ENCODE measurements at places on chromosomes 2 and 18.

DNA sequence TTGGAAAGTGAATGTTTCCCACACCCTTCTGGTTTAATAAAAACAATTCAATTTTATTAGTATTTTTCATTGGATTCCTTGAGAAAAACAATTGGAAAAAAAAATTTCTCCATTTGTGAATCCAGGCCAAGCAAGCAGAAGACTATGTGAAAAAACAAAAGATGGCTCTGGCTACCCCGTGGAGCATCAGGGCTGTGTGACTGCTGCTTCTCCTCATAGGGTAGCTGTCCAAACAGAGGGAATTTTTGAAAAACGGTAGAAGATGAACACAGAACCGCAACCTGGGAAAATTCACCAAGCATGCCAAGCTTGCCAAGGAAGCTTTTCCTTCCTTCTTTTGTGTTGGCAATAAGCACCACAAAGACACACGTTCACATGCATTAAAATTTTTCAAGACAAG, 71.3 kb upstream of the ACVR2A start:
- no peak for DNase-seq

DNA sequence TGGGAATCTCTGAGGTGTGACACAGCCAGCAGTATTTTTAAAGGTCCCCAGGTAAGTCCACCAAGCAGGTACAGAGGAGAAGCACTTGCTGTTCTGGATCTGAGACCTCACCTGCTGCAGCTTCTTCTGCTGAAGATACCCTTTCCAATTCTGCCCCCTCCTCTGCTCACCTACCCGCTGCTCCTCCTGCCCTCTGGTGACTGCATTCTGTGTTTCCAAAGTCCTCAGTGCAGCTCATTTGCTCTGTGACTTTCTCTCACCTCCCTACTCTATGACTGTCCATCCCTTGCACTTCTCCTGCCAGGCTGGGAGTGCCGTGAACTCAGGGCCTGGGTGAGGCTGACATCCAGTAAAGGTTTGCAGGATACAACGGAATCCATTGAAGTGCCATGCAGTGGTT, 205.2 kb upstream of the LYPD1 start:
- DNase-seq = no peak

DNA sequence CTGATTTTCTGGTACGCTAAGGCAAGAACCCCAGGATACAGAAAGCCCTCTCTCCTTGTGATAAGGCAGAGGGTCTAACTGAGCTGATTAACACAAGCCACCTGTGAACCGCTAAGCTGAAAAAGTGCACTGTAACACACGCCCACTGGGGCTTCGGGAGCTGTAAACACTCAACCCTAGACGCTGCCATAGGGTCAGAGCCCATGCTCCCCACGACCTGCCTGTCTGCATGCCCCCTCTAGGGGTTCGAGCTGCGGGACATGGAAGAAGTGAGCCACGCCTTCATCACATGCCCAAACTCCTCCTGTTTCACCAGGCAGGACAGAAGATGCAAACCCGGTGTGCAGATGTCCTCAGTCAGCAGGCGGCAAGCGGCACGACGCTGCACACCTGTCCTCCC, 173.9 kb upstream of the RAB12 start:
- DNase-seq = no peak

DNA sequence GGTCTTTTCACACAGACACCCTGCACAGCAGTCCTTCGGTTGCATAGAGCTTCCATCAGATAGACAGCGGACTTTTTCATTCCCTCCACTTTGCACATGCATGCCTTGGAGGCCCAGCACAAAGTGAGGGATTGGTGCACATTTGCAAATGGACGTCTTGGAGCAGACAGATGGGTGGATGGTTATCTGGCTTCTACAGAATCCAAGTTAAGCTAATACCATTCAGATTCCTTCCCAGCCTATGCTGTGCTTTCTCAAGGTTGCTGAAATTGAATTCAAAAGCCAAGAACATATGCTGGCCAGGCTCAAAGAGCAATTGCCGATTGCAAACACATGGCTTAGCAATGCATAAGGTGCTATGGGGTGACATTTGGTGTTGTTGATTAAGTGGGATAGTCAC, 186.4 kb downstream of the VAPA start:
- DNase-seq = no peak

GRCh38 chr18:64380117-64380516, 231.2 kb upstream of the LINC00305 start:
- no peak for DNase-seq

DNA sequence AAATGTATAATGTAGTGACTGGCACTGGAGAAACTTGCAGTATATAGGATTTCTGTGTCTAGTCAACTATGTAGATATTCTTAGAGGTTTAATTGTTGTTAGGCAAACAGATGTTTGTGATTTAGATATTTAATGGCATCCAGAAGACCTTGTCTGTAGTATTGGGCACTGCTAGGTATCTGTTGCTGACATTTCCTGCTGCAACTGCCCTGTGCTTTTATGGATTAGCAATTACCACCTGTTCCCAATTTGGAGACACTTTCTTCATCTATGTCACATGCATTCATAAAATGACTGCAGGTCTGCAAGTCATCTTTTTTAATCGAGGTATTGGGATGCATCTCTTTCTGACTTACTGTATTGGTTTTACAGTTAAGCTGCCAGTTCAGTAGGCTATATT, 71.3 kb downstream of the ITGA4 start:
- no peak for DNase-seq

DNA sequence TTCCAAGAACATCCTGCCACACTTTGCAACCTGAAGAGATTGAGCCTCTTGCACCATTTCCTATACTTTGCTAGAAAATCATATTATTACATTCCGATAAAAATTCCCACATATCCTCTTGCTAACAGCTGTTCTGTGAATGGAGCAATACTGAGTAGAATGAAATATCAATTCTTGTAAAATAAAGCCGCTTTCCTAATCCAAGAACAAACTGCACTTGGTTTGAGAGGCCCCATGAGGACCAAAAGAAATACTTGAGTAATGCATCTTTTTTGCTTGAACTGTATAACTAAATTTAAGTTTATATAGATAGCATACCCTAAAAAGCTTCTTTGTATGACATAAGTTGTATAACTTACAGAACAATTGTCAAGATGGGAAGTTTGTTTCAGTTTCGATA, 632.4 kb upstream of the SLC8A1 start:
- no peak for DNase-seq

DNA sequence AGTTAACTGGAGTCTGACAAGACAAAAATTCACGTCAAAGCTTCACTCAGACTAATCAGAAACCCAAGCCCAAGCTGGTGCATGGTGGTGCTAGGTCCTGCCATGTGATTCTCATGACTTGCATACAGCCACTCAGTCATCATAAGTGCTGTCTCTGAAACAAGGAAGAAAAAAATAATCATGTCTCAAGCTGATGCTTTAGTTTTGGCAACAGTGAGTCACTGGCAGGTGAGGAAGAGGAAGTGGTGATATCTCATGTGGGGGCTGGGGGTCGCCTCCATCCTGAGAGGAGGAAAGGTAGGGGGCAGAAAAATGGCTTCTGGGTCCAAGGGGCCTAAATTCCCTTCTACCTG, 136.3 kb downstream of the TMEM163 start:
- DNase-seq = no peak

- no peak for DNase-seq
Observed at GRCh38 chr2:117763804-117764203, 50.7 kb upstream of the DDX18 start.

DNA sequence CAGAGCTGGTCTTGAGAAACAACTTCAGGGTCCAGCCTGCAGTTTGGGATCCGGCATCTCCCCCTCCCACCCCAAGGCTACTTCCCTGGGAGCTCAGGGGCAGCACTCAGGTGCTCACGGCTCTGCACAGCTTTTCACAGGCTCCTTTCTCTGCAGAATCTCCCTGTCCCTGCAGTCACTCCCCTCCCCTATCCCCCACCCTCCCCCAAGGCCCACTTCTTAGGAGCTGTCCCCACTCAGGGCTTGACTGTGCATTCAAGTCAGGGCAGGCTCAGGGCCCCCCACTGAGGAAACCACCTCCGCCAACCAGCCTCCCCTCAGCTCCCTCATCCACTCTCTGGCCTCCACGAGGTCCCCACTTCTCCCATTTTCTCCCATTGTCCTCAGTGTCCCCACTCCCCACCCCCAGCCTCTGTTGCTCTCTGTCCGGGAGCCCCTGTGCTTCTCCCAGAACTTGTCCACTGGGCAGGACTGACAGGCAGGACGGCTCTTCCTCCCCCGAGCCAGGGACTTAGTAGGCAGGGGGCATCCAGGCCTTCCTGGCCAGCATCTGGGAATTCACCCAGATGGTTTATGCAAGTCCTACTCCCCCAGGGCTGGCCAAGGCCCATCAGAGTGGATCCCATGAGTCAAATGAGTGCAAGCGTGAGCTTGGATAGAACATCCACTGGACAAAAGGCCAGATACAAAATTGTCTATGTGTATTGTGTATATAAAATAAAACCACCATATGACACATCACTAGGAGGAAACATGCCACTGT, 7.6 kb downstream of the NMUR1 start:
- no peak for DNase-seq

DNA sequence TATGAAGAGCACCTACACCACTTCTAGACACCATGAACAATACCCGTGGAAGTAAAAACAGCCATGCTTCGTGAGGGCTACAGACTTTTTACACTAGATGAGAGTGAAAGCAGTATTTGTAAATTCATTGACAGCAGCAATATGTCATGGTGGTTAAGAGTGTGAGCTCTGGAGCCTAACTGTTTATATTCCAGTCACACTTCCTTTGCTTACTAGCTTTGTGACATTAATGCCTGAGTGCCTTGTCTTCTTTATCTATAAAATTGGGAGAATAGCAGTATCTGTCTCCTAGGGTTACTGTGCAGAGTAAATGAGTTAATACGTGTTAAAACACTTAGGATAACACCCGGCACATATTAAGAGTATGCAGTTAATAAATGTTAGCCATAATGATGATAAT, 33.8 kb upstream of the RPRM start:
- DNase-seq = no peak

GRCh38 chr18:40366521-40366920, 1588.5 kb upstream of the PIK3C3 start:
- no peak for DNase-seq

DNA sequence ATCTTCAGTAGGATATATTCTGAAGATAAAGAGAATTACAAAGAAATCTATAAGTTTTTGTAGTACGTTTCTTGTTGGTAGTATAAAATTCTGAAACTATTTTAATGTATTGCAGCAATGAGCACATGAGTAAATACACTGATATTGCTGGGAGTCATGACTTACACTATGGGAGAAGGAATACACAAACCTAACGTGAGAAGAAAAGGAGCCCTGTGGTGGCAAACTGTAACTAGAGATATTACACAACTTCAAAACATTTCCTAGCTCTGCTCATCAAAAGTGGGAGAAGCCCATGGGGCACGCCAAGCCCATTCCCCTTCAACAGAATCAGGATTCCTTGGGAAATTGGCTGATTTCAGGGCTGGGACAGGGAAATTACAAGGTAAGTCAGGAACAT, 20.5 kb downstream of the SPIRE1 start:
- DNase-seq = no peak

GRCh38 chr2:69770193-69770702, 28.3 kb downstream of the ANXA4 start:
- DNase-seq = peak; percentile 65

DNA sequence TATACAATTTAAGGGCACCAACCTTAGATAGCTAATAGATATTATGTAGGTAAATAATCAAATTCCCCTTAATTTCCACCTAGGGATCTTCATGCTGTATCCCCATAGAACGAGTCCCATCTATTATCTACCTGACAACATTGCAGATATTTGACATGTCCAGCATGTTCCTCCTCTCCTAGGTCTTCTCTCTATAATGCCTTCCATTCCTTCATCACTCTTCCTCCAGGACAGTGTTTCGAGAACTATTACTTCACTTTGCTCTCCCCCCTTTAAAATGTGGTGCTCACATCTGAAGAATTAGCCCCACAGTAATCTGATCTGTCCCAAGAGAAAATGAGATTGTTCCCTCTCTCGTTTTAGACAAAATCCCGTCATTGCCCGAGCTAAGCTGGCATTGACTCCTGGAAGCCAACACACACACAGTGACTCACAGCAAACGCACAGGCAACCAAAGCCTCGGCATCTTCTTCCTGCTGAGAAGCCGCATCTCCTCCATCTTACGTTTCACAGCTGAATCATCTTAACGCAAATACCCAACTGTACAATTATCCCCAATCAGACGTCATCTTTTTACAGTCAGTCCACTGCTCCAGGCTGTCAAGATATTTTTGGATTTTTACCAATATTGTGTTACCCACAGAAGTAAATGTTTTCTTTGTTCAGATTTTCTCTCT, 162.9 kb upstream of the AGAP1 start:
- no peak for DNase-seq

DNA sequence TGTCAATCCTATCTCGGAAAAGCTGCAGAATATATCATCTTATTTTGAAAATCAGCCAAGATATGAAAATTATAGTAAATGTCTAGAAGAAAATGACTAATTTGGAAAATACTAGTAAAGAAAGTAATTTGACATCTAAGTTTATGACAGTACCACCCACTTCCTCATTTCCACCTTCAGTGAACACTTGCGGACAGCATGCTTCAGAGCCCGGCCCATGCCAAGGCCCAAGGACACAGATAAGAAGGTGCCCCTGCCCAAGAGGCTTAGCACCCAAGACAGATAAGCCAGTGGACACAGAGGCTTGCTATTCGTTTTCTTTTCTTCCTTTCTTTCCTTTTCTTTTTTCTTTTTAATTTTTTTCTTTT, 4.8 kb upstream of the KCNG2 start:
- DNase-seq = no peak
